Activated CD4-positive, alpha-beta T cell treated with anti-CD3 and anti-CD28 coated beads, Interleukin-2, Interleukin-4, amounts not matched to agents 100 ng/mL and 50 ng/mL, durations not matched to agents 16 hours and 8 hours (primary cell): ENCODE measurements at places on chromosomes 3 and 15.

GRCh38 chr3:104564045-104564643 is 802.6 kb upstream of the ALCAM start:
- DNase-seq: peak; percentile 55

GRCh38 chr3:126959136-126959920 is 23.6 kb upstream of the PLXNA1 start:
- no peak for DNase-seq

DNA sequence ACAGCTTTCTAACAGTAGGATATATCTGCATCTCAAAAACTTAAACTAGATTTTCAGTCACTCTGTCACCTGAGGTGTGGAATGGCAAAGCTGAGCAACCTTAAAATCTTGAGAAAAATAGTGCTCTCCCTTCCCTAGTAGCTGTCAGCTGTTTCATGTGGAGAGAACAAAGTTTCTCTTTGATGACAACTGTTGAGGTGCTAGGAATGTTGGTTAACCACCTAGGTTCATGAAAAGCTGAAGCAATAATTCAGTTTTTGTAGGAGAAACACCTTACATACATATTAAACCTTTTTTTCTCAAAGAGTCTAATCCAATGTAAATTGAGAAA is 40.8 kb downstream of the TCF12 start:
- peak; percentile 17 for DNase-seq

GRCh38 chr3:115766587-115767482 is 143.5 kb downstream of the GAP43 start:
- DNase-seq: no peak

DNA sequence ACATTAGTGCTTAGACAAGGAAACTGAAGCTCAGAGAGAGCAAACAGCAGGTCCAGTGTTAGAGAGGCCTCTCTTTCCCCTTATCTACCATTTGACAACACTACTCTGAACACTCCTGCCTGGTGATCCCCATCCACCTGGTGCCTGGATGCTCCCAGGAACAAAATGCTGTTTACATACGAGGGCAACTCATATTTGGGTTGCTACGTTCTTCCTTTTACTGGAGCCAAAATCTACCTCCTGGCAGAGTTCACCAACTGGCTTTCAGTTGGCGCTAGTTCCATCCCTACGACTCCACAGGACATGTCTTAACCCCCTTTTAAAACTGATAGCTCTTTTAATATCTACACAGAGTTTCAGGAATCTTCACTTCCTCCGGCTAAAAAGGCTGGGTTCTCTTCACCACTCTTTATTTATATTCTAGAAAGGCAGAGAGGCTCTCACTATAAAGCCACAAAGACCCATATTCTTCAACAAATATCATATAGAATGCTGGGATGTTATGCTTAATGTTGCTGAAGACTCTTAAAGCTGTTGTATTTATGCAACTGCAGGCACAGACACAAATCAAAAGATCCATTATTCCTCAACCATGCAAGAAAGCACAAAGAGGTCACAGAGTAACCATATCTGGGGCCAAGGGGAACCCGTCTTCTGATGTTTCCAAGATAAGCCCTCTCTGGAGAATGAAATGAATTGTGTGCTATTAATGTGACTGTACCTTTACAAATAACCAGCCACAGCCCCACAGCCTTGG is 47.9 kb downstream of the CCNB2 start:
- no peak for DNase-seq

DNA sequence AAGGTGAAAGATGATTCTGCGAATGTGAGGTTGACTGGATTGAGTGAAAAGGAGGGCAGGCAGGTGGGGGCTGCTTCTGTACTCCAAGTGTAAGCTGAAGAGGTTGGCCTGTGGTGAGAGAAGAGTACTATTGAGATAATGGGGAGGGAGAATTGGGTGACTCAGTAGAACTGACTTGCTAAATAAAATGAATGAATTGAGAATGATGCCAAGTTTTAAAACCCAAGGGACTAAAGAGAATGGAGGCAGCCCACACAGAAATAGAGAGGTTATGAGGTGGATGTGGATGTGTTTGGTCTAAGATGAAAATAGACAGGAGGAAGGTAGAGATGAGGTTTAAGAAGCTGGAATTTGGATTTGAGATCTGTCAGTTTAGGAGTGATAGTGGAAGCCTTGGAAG is 5.9 kb downstream of the MME start:
- no peak for DNase-seq

GRCh38 chr15:90889736-90890456 is 5.6 kb downstream of the FES start:
- DNase-seq: no peak

- DNase-seq: no peak
These were observed 345.3 kb downstream of the CHST2 start for GRCh38 chr3:143464850-143465249.
